ENCODE measurements at places on chromosomes 16 and 17.
A peak's percentile ranks its signal among the peaks of the same experiment; 100 is the strongest.

GRCh38 chr17:78598013-78598471 lies 20.8 kb upstream of the DNAH17 start:
- DNase-seq, result peak; percentile 79

DNA sequence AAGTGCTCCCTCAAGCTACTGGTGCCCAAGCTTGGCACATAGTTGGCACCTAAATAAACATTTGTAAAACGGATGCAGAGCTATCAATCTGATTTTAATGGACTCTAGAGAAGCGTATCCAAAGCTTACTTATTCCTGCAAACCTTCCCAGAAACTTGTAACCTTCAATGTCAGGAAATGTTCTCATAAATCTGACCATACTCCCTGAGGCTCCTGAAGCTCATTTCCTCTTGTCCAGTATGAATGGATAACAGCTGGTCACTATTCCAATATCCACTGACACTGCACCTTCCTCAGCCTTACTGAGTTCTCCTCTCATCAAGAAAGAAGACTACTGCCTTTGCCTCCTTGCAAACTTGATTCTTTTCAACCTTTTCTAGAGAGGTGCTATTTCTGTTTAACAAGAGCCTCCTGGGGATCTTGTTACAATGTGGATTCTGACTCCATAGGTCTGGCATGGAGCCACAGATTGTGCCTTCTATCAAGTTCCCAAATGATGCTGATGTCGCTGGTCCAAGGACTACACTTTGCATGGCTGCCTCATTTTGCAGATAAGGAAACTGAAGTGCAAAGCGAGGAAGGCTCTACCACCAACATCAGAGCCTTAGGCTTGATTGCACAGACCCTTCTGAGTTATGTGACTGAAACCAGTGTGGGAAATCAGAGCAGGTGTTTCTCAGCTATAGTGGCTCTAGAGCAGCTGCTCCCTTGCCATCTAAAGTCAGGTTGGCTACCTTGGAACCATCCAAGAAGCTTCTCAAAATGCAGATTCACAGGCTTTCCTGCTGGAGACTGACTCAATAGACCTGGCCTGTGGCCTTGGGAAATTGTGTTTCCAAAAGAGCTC lies 377.8 kb downstream of the SOX9 start:
- DNase-seq, result no peak

GRCh38 chr17:56688151-56688550 lies 94.7 kb downstream of the NOG start:
- no peak for DNase-seq

GRCh38 chr17:9205520-9206409 lies 184.5 kb downstream of the NTN1 start:
- DNase-seq, result no peak

GRCh38 chr17:5413682-5414081 lies 5.8 kb downstream of the NUP88 start:
- DNase-seq, result peak; percentile 89

DNA sequence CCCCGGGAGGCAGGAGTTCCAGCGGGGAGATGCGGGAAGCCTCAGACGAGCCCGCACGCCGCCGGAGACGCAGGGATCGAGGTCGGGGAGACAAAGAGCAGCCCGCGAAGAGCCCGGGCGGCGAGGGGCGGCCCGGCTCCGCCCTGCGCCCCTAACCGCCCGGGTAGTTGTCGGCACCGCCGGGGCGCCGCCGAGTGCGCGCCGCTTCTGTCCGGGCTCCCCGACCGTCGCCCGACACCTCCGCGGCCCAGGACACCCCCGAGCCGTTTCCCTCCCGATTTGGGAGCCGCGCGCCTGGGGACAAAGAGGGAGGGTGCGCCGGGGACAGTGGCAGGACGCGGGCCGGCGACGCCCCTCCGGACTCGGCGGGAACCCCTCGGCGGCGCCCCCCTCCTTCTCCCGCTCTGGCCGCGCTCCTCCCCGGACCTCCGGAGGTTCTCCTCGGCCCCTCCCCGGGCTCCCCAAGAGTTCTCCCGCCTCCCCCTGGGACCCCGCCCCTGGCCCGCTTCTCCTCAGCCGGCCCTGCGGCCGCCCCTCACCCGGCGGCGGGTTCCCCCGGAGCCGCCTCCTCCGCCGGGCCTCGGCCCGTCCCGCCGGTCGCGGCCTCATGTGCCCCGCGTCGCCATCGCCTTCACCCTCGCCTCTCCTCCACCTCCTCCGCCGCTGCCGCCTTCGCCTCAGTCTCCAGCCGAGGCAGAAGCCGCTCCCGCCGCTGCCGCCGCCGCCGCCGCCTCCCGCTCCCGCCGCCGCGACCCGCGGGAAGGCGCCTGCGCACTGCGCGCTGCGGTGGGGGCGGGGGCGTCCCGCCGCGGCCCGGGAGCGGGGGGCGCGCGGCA lies at the start of gene GJC1:
Gene GJC1 (minus strand): TSS at position 765 of the 836 bp plus-strand sequence. CDS start 24,470 bp downstream, outside the sequence.
- DNase-seq, result peak; percentile 15

- DNase-seq, result no peak
Observed at GRCh38 chr17:48596000-48596734, 2.6 kb upstream of the HOXB5 start.
